ENCODE measurements at places on chromosomes 5 and 9. TPM values are rescaled to one million over a fixed set of nuclear protein-coding genes. Genes with fewer than 3 reads are reported as not detected.

Gene CCL21
- not detected for total RNA-seq

Gene FAM78A
- 76.8 TPM for total RNA-seq

GRCh38 chr9:82062245-82062644 lies 73.7 kb downstream of the SPATA31D1 start:
- H3K36me3 ChIP-seq = no peaks in the 10 kb centered on the region
- H3K4me1 ChIP-seq = no peaks in the 10 kb centered on the region
- DNase-seq = no peak
- H3K4me3 ChIP-seq = no peak overlapping the region

- H3K4me3 ChIP-seq = no peak overlapping the region
- H3K27ac ChIP-seq = no peak overlapping the region
- H3K27me3 ChIP-seq = no peaks in the 10 kb centered on the region
- no peak for DNase-seq
- peaks cover 16% of the 10 kb centered on the region for H3K36me3 ChIP-seq
Measured at GRCh38 chr9:113247640-113248039, 26.3 kb downstream of the SLC31A1 start.

Gene NRG2
- 0.42 TPM for total RNA-seq

Gene CTNNA1
- 89.8 TPM for total RNA-seq

GRCh38 chr5:19235101-19235584 lies 752.9 kb downstream of the CDH18 start:
- no peak overlapping the region for H3K27ac ChIP-seq
- H3K27me3 ChIP-seq = no peaks in the 10 kb centered on the region
- no peaks in the 10 kb centered on the region for H3K4me1 ChIP-seq
- no peaks in the 10 kb centered on the region for H3K36me3 ChIP-seq

Gene SEMA6A
- 0.40 TPM for total RNA-seq

DNA sequence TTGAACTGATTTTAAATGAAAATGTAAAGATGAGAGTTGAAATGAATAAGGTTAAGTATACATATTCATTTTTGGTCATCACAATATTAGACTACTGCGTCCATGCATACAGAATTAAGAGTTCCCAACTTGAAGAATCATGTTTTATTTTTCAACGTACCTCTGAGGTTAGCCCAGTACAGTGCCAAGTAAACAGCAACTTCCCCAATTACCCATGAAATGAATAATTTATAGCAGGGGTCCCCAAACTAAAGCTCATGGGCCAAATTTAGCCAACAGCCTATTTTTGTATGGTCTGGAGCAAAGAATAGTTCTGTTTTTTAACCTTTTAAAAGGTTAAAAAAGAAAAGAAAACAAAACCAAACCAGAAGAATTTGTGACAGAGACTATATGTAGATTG lies 167.9 kb downstream of the CDC42SE2 start:
- DNase-seq = no peak
- no peak overlapping the region for H3K27ac ChIP-seq
- peaks cover 54% of the 10 kb centered on the region for H3K36me3 ChIP-seq
- peaks cover 4% of the 10 kb centered on the region for H3K4me1 ChIP-seq
- no peak overlapping the region for H3K4me3 ChIP-seq
- H3K27me3 ChIP-seq = no peaks in the 10 kb centered on the region

- H3K4me1 ChIP-seq = no peaks in the 10 kb centered on the region
- no peak overlapping the region for H3K4me3 ChIP-seq
- peaks cover 33% of the 10 kb centered on the region for H3K36me3 ChIP-seq
- no peak for DNase-seq
- no peaks in the 10 kb centered on the region for H3K27me3 ChIP-seq
Measured at GRCh38 chr9:14652729-14653377, 40.4 kb downstream of the ZDHHC21 start.

DNA sequence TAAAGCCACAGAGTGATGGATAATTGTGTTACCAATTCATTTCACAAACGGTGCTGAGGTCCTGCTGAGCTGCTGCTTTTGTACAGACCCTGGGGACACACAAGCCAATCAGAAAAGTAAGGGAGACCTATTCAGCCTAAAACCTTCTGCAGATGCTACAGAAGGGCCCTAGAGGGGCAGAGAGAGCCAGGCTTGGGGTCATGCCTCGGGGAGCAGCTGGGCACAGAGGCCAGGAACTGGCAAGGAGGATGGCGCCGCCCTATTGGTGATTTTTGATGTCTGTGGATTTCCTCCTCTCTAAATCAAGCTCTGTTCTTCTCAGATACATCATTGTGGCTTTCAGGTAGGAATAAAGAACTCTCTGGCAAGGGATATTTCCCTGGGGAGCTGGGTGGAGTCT lies 181.9 kb downstream of the ZNF462 start:
- H3K36me3 ChIP-seq = no peaks in the 10 kb centered on the region
- no peak overlapping the region for H3K27ac ChIP-seq
- no peak overlapping the region for H3K4me3 ChIP-seq
- H3K27me3 ChIP-seq = no peaks in the 10 kb centered on the region
- DNase-seq = no peak
- no peaks in the 10 kb centered on the region for H3K4me1 ChIP-seq

- no peaks in the 10 kb centered on the region for H3K27me3 ChIP-seq
- H3K4me3 ChIP-seq = no peak overlapping the region
- H3K36me3 ChIP-seq = peaks cover 5% of the 10 kb centered on the region
- DNase-seq = no peak
Measured at GRCh38 chr9:128389395-128390149, 18.4 kb downstream of the URM1 start.

Gene NRARP
- total RNA-seq = 1.6 TPM

DNA sequence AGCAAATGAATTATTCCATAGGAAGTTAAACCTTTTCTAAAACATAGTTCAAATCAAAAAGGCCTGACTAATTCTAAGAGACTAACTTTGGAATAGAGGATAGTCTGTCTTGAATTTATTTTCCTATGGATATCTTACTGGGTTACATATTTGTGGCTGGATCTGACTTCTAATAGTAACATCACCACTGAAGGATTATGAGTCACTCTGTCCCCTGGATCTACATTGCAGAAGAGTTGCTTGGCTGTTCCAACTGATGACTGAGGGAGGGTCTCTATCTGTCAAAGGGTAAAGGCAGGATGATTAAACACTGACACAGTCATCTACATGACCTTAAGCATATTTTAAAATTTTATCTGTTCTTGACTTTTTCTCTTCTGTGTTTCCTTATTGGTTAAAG lies 119.6 kb upstream of the FST start:
- H3K4me3 ChIP-seq = no peak overlapping the region
- H3K27ac ChIP-seq = no peak overlapping the region
- H3K27me3 ChIP-seq = no peaks in the 10 kb centered on the region
- H3K36me3 ChIP-seq = no peaks in the 10 kb centered on the region

- H3K4me1 ChIP-seq = no peaks in the 10 kb centered on the region
- H3K27me3 ChIP-seq = peaks cover 38% of the 10 kb centered on the region
- H3K27ac ChIP-seq = no peak overlapping the region
- no peaks in the 10 kb centered on the region for H3K36me3 ChIP-seq
- H3K4me3 ChIP-seq = no peak overlapping the region
Measured at GRCh38 chr5:44387921-44388320, 1.3 kb downstream of the FGF10 start.

Gene PCDHGA10
- total RNA-seq = not detected

DNA sequence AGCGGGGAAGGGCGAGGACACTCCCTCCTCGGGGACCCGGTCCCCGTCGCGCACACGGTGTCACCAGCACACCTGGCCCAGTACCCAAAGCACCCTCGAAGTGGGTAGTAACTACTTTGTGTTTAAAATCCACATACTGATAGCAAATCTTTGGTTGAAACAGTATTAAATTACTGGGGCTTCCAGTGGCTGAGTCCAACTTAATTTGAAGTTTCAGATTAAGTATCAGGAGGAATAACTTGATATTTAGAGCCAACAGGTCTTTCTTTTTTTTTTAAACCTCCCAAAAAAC lies 615 bp downstream of the ATG10 start:
- no peaks in the 10 kb centered on the region for H3K27me3 ChIP-seq
- peaks cover 12% of the 10 kb centered on the region for H3K36me3 ChIP-seq
- peaks cover 31% of the 10 kb centered on the region for H3K4me1 ChIP-seq
- H3K27ac ChIP-seq = peak overlapping the region; percentile 84

DNA sequence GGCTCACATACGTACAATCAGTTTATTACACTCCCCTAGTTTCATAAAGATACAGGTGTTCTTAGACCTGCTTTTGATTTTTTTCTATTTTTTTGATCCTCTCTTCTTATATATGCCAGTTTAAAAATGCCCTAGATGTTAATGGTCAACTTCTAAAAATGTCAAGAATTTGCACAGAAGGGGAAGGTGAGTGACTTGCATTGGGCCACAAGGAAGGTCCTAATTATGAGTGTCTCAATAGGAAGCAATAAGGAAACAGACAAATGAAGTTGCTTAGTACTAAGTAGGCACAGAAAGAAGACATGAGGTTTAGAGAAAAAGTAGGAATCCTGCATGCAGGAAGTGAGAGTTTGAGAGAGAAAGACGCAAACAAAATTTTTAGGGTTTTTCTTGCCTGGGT lies 3.2 kb upstream of the CCDC171 start:
- H3K27me3 ChIP-seq = peaks cover 16% of the 10 kb centered on the region
- H3K4me3 ChIP-seq = no peak overlapping the region
- H3K4me1 ChIP-seq = peaks cover 14% of the 10 kb centered on the region
- H3K27ac ChIP-seq = no peak overlapping the region
- H3K36me3 ChIP-seq = no peaks in the 10 kb centered on the region

- no peaks in the 10 kb centered on the region for H3K36me3 ChIP-seq
- no peaks in the 10 kb centered on the region for H3K27me3 ChIP-seq
- no peak for DNase-seq
- H3K4me1 ChIP-seq = no peaks in the 10 kb centered on the region
- H3K4me3 ChIP-seq = no peak overlapping the region
- H3K27ac ChIP-seq = no peak overlapping the region
Measured at GRCh38 chr5:122997294-122997693, 39.2 kb downstream of the PPIC start.

DNA sequence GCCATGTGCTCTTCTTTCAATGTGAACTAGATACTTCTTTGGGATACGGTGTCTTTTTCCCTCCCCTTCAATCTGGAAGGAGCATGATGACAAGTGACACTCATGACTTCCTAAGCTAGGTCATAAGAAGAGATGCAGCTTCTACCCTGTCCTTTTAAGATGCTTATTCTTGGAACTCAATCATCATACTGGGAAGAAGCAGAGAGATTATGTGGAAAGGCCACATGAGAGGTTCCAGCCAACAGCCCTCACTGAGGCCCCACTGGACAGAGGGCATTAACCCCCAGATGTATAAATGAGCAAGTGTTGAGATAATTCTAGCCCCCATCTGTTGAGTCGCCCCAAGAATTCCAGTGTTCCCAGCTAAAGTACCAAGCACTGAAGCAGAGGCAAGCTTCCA lies 29.3 kb upstream of the HTR4 start:
- no peaks in the 10 kb centered on the region for H3K4me1 ChIP-seq
- H3K27me3 ChIP-seq = peaks cover 17% of the 10 kb centered on the region
- no peak overlapping the region for H3K27ac ChIP-seq
- no peak for DNase-seq
- H3K4me3 ChIP-seq = no peak overlapping the region

DNA sequence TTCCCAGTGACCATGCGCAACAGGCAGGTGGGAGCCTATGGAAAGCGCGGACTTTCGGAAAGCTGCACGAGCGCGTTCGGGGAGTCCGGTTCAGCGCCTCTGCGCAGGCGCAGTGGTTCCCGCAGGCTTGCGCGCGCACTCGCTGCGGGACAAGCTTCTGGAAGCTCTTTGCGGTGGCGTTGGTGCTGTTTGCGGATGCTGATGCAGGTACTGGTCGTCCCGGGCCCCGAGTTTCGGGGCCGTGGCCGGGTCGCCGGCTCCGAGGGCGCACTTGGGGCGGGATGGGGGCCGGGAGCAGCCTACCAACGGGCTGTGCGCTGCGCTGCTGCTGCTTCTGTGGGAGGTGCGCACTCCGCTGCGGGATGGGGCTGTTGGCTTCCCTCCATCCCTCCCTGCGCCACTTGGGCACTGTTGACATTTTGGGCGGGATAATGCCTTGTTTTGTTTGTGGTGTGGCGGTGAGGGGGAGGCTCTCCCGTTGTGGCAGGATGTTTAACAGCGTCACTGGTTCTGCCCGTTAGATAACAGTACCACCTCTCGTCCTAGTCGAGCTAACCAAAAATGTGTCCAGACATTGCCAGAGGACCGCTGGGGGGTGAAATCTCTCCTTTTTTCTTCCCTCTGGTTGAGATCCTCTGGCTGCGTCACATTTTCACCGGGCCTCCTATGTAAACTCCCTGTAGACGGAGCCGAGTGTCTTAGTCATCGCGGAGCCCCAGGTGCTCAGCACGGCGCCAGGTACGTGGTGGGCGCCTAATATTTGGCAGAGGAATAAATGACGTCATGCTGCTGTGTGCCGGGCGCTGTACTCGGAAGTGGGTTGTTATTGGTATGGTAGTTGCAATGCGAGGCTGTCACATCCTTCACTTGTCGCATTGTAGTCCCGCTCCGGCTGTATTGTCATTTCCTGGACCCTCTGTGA lies at the start of gene ZNF483:
TSS of gene ZNF483 (plus strand) at position 124 of the 922 bp plus-strand sequence. CDS start 2,217 bp downstream, outside the sequence.
- peak; percentile 72 for DNase-seq
- peak within 1 kb of the TSS; percentile 87 for H3K4me3 ChIP-seq
- peaks cover 28% of the 10 kb centered on the region for H3K4me1 ChIP-seq
- peaks cover 34% of the 10 kb centered on the region for H3K36me3 ChIP-seq
- H3K27me3 ChIP-seq = peaks cover 13% of the 10 kb centered on the region

DNA sequence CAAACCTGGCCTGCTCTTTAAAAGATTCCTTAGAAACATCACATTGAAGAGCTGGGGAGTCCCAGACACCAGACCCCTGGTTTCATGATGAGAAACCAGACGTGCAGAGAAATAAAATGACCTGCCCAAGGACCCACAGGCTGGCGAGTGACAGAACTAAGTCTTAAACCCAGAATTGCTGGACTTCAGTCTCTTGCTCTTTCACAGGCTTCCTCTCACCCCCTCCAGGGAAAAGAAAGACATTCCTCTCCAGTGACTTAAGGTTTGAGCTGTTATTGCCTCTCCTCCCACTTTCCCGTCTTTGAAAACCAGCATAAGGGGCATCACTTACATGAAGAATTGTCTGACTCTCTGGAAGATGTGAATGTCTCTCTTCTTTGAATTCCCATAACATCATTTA lies 535.2 kb downstream of the IRX1 start:
- DNase-seq = no peak
- no peaks in the 10 kb centered on the region for H3K4me1 ChIP-seq
- H3K4me3 ChIP-seq = no peak overlapping the region
- H3K36me3 ChIP-seq = no peaks in the 10 kb centered on the region
- H3K27me3 ChIP-seq = no peaks in the 10 kb centered on the region

Gene EQTN
- total RNA-seq = not detected
